ENCODE measurements at places on chromosomes 7 and 10.

DNA sequence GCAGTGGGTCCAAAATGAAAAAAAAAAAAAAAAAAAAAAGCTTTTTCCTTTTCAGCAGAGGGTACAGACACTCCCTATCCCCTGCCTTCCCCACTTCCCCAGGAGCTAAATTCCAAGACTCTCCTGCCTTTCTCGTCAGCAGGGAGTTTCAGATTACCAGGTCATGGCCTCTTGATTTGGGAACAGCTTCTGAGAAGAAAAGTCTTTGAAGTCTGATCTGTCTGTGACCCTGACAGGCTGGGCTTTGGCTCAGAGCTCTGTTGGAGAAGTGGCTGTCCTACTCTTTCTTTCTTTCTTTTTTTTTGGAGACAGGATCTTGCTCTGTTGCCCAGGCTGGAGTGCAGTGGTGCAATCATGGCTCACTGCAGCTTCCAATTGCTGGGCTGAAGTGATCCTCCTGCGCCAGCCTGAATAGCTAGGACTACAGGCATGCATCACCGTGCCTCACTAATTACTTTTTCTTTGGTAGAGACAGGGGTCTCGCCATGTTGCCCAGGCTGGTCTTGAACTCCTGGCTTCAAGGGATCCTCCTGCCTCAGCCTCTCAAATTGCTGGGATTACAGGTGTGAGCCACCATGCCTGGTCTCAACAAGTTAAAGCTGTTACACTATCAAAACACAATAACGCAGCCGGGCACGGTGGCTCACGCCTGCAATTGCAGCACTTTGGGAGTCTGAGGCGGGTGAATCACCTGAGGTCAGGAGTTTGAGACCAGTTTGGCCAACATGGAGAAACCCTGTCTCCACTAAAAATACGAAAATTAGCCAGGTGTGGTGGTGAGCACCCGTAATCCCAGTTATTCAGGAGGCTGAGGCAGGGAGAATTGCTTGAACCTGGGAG is 59.9 kb downstream of the COL26A1 start:
- DNase-seq: no peak

GRCh38 chr7:120916121-120916520 is 34.5 kb upstream of the ING3 start:
- DNase-seq: no peak

DNA sequence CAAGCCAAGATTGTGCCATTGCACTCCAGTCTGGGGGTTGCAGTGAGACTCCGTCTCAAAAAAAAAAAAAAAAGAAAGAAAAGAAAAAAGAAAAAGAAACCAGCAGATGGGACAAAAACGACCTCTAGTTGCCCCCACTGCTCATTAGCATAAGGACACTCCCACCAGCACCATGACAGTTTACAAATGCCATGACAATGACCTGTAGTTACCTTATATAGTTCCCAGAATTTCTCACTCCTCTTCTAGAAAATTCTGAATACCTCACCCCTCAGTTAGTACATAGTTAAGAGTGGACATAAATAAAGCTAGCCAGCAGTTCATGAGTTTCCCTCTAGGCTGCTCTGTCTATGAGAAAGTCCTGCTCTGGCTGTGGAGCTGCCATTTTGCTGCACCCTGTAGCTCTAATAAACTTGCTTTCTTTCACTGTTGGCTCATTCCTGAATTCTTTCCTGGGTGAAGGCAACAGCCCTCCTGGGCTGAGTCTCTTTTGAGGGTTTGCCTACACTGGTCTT is 276.8 kb upstream of the AKR1E2 start:
- no peak for DNase-seq

DNA sequence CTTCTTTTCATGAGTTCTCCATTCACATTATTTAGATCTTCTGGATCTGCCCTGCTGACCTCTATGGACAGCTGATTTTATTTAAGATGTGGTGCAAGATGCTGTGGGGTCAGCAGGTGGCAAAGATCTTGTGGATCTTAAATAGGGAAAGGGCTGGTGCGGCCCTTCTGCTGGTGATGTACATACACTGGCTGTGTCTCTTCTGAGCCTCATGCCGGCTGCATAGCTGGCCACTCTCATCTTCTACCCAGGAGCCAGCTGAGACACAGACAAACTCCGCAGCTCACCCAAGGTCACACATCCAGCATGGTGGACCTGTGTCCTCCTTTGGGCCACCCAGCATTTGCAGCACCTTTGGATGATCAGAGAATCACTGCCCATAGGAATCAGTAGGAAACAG is 9.7 kb downstream of the RBP3 start:
- no peak for DNase-seq

GRCh38 chr10:77776487-77776886 is 138.9 kb upstream of the KCNMA1 start:
- DNase-seq: no peak

DNA sequence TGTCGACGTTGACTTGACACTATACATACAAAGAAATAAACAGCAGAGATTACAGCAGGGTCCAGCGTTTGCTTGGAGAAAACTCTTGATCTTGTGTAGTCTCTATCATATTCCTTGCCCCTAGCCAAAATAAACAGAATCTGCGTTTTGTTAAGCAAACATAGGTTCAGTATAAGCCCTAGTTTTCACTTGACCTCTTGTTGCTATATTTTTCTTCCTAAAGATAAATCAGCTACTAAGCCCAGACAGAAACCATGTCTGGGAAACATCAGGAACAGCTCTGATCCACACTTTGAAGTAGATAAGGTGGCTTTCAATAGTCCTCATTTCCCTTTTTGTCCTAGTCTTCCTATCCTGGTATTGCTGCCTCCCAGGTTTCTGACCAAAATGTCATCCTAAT is 328.2 kb upstream of the MAGI2 start:
- no peak for DNase-seq

GRCh38 chr10:102406815-102407214 is 11.3 kb downstream of the NFKB2 start:
- no peak for DNase-seq

- DNase-seq: no peak
Observed at GRCh38 chr10:131195558-131196159, 115.9 kb downstream of the TCERG1L start.

- DNase-seq: peak; percentile 58
Observed at GRCh38 chr7:122887198-122887597, 938 bp upstream of the CADPS2 start.

DNA sequence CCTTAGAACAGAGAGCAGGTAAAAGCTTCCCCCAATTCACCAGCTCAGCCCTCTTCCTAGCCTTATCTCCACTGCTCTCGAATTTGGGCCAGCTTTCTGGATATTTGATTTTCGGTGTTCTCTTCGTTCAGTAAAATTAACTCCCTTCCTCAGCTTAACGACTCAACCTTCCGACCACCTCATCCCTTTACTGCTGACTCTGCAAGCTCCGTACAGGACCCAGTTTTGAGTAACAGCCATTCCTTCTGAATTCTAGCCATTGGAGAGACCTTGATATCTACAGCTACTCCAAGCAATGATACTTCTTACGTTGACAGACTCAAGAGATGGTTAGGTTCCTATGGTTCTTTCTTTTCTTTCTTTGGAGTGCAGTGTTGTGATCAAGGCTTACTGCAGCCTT is 65.8 kb downstream of the ATE1 start:
- DNase-seq: no peak

- DNase-seq: no peak
Observed at GRCh38 chr7:18262058-18262457, 233.5 kb upstream of the HDAC9 start.

DNA sequence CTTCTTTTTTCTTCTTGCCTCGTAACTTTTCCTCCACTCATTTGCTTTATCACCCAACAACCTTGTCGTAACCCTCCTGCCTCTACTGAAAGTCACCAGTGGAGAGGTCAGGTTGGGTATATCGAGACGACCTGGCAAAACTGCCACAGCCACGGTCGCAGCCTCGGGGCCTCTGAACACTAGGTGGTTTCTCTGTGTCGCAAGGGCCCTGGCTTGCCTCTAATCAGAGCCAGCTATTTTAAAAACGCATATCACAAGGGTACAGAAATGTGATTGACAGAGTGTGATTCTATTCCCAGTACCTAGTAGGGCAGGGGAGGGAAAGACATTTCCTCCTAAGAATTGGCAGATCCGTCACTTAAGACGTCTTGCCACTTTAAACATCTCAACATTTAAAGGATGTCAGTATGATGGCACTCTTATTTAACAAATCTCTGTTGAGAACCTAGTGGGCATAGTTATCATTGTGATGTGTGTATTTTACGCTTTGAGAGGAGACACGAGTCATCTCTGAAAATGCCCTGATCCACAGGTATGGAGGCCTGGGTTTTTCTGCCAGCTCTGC is 197.5 kb downstream of the ARHGAP21 start:
- DNase-seq: no peak

GRCh38 chr7:129009437-129009836 is 45.5 kb downstream of the TNPO3 start:
- DNase-seq: no peak

GRCh38 chr10:61197057-61197456 is 253.1 kb upstream of the RHOBTB1 start:
- no peak for DNase-seq

- DNase-seq: peak; percentile 81
Observed at GRCh38 chr10:24882047-24882698, 70.2 kb downstream of the PRTFDC1 start.

- DNase-seq: no peak
Observed at GRCh38 chr7:16402091-16402490, 19.2 kb downstream of the CRPPA start.

DNA sequence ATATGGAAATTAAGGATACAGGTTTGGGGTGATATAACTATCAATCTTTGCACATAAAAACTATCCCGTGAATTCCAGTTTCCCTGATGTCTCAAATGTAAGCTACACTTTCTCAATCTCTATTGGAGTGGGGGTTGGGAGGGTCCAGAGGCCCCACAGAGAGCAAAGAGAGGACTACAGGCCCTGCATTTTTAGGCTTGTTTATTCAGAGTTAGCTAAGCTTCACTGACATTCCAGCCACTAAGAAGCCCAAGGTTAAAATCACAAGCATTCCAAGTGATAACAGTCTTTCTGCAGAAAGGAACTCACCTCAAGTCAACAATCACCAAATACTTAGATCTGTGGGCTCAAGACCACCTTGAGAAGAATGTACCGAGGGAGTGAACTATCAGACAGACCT is 31.6 kb upstream of the LAMB1 start:
- no peak for DNase-seq

GRCh38 chr7:133365917-133366316 is 113.0 kb downstream of the EXOC4 start:
- peak; percentile 14 for DNase-seq

- DNase-seq: no peak
Observed at GRCh38 chr10:22321924-22322640, 1.2 kb downstream of the BMI1 start.

DNA sequence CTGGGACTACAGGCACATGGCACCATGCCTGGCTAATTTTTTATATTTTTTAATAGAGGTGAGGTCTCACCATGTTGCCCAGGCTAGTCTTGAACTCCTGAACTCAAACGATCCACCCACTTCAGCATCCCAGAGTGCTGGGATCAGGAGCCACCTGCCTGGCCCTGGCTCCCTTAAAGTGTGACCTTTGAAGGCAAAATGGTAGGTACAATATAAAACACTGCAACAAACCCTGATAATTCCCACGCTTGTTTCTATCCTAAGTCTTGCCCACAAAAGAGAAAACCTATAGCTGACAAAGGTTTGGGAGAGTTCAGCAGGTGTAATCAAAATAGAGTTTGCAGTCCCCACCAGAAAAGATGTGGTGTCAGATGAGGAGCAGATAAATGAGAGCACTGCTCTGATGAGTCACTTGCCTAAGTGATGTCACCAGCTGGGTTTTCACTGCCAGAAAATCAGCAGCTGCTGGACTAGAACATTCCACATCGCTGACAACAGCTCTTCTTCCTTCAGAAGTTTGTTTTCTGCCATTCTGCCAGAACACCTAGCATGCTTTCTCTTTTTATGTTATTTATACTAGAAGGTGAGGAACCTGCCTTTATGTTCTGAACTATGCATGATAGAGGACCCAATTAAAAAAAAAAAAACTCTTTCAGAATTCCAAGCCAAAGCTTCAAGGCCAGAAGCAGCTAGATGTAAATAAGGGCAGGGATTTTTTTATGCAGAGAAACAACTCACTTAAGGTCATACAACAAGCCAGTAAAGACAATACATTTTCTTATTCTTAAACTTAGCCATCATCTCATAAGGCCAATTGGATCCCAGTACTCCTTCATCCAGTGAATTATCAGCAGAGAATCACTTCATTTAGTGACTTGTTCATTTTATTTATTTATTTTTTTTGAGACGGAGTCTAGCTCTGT is 18.0 kb downstream of the PURB start:
- peak; percentile 82 for DNase-seq

DNA sequence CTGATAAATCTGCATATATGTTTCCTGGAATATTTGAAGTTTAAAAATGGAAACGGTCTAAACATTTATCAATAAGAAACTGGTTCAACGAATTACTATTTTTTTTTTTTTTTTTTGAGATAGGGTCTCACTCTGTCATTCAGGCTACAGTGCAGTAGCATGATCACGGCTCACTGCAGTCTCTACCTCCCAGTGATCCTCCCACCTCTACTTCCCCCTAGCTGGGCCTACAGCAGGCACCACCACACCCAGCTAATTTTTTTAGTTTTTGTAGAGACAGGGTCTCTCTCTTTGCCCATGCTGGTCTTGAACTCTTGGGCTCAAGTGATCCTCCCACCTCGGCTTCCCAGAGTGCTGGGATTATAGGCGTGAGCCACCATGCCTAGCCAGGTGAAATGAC is 68.3 kb downstream of the UBE2H start:
- DNase-seq: no peak

GRCh38 chr7:30149640-30150272 is 15.0 kb downstream of the MTURN start:
- no peak for DNase-seq

- DNase-seq: no peak
Observed at GRCh38 chr7:83519240-83519639, 129.7 kb downstream of the SEMA3E start.

DNA sequence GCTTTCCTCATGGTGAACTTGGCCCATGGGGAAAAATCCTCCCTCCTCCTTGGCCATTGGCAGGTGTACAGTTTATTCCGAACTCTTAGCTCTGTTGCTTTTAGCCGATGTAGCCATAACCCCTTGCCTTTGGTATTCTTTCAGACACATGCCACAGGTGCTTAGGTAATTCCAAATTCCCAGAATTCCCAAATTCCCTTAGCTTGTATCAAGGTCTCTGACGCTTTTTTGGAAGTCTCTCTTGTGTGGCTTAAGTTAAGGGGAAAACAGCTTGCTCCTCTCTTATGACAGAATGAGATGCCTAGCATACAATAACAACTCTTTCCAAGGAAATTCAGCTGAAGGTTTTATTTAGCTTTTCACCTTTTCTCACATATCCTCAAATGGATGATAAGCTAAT is 68.0 kb downstream of the SUGCT start:
- no peak for DNase-seq

GRCh38 chr7:121388950-121389349 is 7.2 kb downstream of the FAM3C start:
- DNase-seq: no peak

- peak; percentile 77 for DNase-seq
Observed at GRCh38 chr10:5643346-5644067, 22.9 kb downstream of the ASB13 start.

- DNase-seq: no peak
Observed at GRCh38 chr10:99995269-99995668, 14.5 kb downstream of the DNMBP start.
